ENCODE measurements at places on chromosomes 7 and 10.

- DNase-seq, result no peak
Observed at GRCh38 chr7:34501156-34501555, 156.9 kb upstream of the NPSR1 start.

- no peak for DNase-seq
Observed at GRCh38 chr10:98139431-98139830, 5.0 kb downstream of the R3HCC1L start.

GRCh38 chr10:63675171-63675570 lies 154.0 kb downstream of the REEP3 start:
- DNase-seq, result no peak

DNA sequence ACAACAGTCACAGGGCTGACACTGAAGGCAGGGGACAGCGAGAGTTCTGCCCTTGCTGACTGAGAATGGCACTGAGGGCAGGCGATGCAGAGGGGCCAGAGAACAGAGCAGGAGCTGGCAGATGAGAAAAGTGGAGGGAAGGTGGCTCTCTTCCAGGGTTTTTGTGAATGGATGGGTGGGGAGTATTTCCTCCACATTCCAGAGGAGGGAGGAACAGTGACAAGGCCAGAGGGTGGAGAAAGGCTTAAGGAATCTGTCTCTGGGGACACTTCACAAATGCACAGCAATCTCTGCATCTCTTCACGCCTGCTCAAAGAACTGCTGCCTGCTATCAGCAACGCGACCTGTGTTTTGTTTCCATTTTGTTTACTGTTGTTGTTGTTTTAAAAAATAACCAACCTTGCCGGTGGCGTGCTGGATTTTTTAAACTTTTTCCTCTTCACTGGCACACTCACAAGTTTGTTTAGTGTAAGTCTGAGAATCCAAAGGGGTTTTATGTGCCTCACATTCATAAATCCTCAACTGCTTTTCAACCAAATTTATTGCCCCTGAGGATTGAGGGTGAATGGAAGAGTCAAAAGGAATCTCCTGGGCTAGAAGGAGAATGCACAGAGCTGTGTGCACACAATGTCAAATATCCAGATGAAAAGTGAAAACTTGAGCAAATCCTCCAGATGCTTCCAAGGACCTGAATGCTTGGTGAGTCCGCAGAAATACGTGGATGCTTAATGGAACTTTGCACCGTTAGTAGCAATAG lies 129.3 kb downstream of the GLI3 start:
- DNase-seq, result no peak

DNA sequence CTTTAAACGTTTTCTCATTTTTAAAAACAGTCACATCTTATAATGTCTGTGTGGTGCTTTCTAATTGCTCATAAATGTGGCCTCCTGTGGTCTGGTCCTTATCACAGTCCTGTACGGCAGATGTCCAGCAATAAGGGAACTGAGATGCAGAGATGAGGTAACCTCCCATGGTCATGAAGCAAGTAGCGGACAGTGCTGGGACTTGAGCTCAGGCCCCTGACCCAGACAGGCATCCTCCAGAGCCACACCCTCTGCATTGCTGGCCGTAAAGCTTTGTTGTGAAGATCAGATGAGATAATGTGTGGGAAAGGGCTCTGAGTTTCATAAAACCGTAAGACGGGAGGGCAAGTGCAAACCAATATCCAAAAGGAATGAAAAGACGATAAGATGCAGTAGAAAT lies 48.2 kb downstream of the DYNC2I1 start:
- DNase-seq, result no peak

GRCh38 chr10:85548034-85548433 lies 818.6 kb downstream of the GRID1 start:
- DNase-seq, result no peak

- no peak for DNase-seq
Observed at GRCh38 chr10:102236006-102236405, 5.3 kb downstream of the PITX3 start.

DNA sequence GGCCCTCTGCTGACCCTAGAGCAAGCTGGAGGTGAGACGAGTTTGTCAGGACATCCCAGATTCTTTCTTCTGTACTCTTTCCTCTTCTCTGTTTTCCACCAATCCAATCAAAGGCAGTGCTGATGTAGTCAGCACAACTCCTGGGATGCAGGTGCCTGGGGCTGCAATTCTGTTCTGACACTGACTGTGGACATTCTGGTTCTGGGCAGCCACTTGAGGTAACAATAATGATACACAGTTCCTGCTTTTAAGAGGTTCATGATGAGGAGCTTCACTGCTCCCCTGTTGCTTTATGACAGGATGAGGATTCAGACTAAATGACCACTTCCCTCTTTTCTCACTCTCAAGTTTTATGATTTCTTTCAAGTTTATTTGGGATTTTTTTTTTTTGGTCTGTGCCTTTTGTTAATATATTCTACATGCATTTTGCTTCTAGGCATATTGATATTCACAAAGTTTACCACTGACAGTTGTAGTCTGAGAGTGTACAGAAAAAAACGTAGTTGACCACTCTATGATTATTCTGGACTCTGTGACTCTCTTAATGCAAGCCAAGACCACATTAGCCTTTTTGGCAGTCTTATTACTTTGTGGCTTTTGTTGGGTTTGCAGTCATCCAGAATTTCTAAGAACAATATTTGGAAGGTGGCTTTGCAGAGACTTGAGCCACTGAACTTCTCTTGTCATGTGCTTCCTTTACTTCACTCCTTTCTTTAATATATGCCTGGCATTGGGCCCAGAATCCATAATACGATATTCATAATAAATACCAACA lies 247.6 kb downstream of the AUTS2 start:
- no peak for DNase-seq

GRCh38 chr7:120407010-120407409 lies 134.0 kb downstream of the KCND2 start:
- no peak for DNase-seq

- no peak for DNase-seq
Observed at GRCh38 chr7:51255036-51255435, 61.6 kb downstream of the COBL start.

- no peak for DNase-seq
Observed at GRCh38 chr7:43244784-43245183, 132.3 kb downstream of the HECW1 start.

GRCh38 chr10:78292982-78293865 lies 259.6 kb downstream of the RPS24 start:
- DNase-seq, result no peak

GRCh38 chr10:30687698-30688213 lies 58.2 kb upstream of the LYZL2 start:
- peak; percentile 66 for DNase-seq

DNA sequence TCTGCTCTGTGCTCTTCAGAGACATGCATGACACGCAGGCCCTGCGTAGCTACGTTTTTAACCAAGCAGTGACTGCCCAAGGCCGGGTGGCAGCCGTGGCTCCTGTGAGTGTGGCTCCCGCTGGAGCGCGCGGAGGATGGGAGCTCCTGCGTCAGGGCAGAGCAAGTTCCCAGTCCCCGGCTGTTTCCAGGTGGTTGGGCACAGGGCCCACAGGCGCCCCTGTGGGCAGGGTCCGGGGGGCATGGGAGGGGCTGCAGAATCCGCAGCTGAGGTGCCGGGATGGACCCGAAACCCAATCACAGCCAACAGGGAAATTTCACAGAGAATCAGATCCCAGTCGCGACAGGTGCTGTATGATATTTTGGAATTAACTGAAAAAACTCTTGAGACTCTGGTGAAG lies 9.8 kb downstream of the NKX6-2 start:
- DNase-seq, result no peak

- no peak for DNase-seq
Observed at GRCh38 chr7:4919969-4920766, 36.7 kb upstream of the RADIL start.

DNA sequence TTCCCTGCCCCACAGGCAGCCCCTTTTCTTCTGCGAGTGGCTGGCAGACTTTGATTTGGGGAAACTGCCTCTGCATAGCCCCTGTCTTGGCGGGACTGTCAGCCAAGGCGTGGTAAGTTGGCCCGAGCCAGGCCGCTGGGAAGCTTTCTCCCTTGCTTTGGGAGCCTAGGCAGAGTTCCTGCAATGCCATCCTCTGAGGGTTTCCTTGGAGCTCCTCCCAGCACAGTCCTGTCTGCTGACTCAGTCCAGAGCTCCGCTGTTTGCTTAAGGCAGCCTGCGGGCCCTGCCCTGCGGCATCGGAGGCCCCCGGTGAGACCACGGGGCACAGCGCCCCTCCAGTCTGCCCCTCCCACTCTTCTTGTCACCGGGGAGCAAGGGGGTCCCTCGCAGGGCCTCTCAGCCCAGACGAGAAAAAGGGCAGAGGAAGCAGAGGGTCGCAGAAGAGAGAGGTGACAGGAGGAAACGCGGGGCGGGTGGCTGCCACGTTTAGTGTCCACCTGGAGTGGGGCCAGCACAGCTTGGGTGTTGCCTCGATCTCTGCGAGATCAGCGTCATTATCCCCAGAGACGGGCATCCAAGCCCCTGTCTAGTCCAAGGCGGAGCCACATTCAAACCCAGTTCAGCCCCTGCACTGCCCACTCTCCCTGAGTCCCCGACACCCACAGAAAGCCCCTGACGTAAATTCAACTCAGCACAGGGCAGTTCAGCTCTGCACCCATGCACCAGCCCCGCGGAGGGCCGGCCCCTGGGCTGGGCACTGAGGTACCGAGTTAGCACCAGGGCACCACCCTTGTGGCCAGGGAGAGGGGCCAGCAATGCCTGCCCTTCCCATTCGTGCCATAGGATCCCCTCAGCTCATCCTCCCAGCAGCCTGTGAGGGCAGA lies 59.0 kb upstream of the CHST15 start:
- no peak for DNase-seq

GRCh38 chr7:158716802-158717201 lies 12.2 kb upstream of the NCAPG2 start:
- no peak for DNase-seq

DNA sequence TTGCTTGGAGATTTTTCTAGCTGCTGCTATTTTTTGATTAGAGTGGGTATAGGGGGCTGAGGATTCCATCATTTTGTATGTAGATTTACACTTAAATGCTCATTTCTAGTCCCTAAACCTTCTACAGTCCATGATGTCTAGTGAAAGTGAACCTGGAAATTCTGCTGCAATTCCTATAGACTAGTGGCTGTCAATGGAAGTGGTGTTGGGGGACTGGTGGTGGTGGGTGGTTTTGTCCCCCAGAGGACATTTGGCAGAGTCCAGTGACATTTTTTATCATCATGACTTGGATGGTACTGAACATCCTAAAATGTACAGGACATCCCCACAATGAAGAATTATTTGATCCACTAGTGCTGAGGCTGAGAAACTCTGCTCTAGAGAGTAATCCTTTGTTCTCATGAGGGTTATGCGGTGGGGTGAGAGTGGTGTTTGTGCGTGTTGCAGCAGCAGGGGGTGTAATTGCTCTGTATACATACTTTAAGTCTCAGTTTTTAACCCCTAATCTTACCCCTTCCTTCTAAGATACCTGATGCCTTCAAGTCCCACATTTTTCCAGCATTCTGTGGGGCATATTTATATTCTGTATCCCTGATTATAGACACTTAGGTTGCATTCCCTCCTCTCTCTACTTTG lies 35.0 kb downstream of the KIF11 start:
- no peak for DNase-seq

- DNase-seq, result no peak
Observed at GRCh38 chr7:150345012-150345411, 3.6 kb upstream of the RARRES2 start.

GRCh38 chr10:112379635-112380296 lies 5.8 kb downstream of the ACSL5 start:
- no peak for DNase-seq

- no peak for DNase-seq
Observed at GRCh38 chr10:45561952-45562351, 110.6 kb downstream of the ZFAND4 start.

GRCh38 chr7:38169847-38170246 lies 8.2 kb upstream of the STARD3NL start:
- peak; percentile 2 for DNase-seq

- DNase-seq, result no peak
Observed at GRCh38 chr10:104581884-104582601, 59.0 kb upstream of the SORCS3 start.

- DNase-seq, result no peak
Observed at GRCh38 chr10:34565934-34566333, 249.2 kb downstream of the PARD3 start.

DNA sequence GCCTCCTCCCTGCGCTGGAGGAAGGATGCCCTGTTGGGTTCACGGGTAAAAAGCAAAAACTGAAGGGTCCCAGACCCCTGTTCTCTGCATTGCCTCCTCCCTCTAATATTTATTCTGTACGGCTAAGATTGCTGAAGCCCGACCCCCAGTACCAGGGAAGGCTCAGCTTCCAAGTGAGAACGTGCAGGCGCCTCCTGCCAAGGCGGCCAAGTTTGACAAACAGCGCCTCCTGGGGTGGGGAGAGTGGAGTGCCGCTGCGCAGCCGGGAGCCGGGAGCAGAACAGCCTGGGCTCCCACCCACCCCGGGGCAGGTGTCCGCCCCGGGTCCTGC lies 4.7 kb upstream of the EBF3 start:
- no peak for DNase-seq

DNA sequence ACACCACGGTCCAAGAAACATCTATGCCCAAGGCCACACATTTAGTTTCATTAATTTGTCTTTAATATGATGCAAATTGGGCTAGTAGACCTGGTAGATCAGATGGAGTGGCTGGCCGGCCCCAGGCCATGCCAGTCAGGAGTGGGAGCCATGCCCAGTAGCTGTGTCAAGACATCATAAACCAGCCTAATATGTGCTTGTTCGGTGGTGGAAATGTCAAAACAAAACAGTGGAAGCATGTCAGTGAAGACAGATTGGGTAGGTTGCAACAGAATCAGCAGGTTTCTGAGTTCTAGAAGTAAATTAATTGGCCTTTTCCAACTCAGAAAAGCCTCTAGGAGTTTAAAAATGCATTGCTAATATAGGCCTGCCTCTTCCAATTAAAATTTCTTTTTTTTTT lies 124.7 kb downstream of the NRP1 start:
- DNase-seq, result no peak

- DNase-seq, result no peak
Observed at GRCh38 chr10:80552151-80552646, 14.5 kb downstream of the SH2D4B start.

DNA sequence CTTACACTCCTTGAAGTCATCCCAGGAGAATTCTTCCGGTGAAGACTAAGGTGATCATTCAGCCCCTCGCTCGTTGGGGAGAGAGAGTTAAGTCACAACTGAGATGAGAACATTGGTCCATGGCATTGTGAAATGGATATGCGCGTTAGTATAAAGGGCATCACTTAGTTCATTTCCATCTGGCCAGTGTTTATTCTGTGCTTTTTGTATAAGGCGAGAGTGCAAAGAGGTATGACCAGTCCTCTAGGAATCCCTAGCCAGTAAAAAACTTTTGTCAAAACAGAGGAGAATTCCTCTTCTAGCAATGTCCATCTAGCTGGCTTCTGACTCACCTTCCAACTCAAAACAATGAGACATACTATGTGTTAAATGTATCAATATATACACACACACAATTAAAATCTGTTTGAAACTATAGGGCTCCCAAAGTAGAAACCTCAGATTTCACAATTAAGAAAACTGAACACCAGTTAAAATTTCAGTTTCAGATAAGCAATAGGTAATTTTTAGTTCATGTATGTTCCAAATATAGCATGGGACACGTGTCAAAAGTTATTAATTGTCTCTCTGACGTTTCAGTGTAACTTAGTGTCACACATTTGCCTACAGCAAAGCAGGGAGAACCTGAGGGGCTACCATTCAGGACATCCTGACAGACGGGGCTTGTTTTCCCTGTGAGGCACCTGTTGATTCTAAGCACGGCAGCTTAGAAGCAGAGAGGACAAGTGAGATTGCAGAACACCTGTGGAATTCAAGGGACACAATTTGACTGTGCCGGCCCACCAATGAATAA lies 158.9 kb downstream of the KLF6 start:
- DNase-seq, result no peak

- no peak for DNase-seq
Observed at GRCh38 chr10:52400562-52400961, 86.5 kb downstream of the DKK1 start.
